Activated T-cell treated with anti-CD3 and anti-CD28 coated beads, Interleukin-2, amount 50 U/mL, for 72 hours (primary cell): ENCODE measurements at places on chromosomes 3 and 15. TPM values are rescaled to one million over a fixed set of nuclear protein-coding genes. Genes with fewer than 3 reads are reported as not detected.

- no peaks in the 10 kb centered on the region for H3K27me3 ChIP-seq
- no peak overlapping the region for H3K4me3 ChIP-seq
- no peaks in the 10 kb centered on the region for H3K4me1 ChIP-seq
- no peak for DNase-seq
- no peak overlapping the region for H3K27ac ChIP-seq
Measured at GRCh38 chr3:61466357-61466756, 95.0 kb upstream of the PTPRG start.

Gene TPRG1
- total RNA-seq, result 25.3 TPM

DNA sequence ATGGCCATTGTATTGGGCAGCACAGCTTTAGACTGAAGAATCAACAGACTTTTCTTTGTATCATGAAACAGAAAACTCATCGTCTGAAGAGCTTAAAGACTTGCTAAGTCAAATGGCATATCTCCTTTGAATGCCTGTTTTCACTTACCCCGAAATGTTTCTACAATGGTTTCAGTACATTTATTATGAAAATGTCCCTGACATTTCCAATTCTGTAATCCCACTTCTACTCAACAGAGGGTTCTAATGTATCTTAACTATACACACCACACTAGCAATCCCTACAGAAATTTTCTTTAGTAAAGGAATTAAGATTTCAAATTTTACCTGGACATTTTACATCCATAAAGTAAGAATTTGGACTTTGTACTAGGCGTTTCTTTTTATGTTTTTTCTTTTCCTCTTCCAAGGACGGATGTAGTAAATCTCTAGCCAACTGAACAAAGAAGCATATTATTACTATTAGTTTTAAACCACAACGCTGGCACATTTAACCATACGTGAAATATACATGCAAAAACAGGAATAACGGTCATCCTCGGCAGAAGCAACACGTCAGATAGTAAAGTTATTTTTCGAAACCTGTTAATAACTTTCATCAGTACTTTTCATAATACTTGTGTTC, 1.1 kb downstream of the RPS27L start:
- peak overlapping the region; percentile 95 for H3K4me3 ChIP-seq
- H3K27me3 ChIP-seq, result no peaks in the 10 kb centered on the region
- H3K36me3 ChIP-seq, result peaks cover 12% of the 10 kb centered on the region
- peaks cover 17% of the 10 kb centered on the region for H3K4me1 ChIP-seq
- DNase-seq, result no peak

- no peak for DNase-seq
- peaks cover 10% of the 10 kb centered on the region for H3K4me1 ChIP-seq
- peaks cover 39% of the 10 kb centered on the region for H3K27me3 ChIP-seq
- no peaks in the 10 kb centered on the region for H3K36me3 ChIP-seq
- no peak overlapping the region for H3K4me3 ChIP-seq
Measured at GRCh38 chr3:24235121-24235520, 259.5 kb downstream of the THRB start.

- H3K27ac ChIP-seq, result no peak overlapping the region
- H3K4me3 ChIP-seq, result no peak overlapping the region
- H3K36me3 ChIP-seq, result no peaks in the 10 kb centered on the region
- H3K27me3 ChIP-seq, result peaks cover 6% of the 10 kb centered on the region
Measured at GRCh38 chr15:80856400-80856799, 77.2 kb downstream of the CEMIP start.

GRCh38 chr15:76987896-76988860, 6.7 kb upstream of the PSTPIP1 start:
- DNase-seq, result peak; percentile 89
- peak overlapping the region; percentile 95 for H3K27ac ChIP-seq
- H3K36me3 ChIP-seq, result no peaks in the 10 kb centered on the region
- H3K4me3 ChIP-seq, result peak overlapping the region; percentile 75

Gene CCDC39
- not detected for total RNA-seq

DNA sequence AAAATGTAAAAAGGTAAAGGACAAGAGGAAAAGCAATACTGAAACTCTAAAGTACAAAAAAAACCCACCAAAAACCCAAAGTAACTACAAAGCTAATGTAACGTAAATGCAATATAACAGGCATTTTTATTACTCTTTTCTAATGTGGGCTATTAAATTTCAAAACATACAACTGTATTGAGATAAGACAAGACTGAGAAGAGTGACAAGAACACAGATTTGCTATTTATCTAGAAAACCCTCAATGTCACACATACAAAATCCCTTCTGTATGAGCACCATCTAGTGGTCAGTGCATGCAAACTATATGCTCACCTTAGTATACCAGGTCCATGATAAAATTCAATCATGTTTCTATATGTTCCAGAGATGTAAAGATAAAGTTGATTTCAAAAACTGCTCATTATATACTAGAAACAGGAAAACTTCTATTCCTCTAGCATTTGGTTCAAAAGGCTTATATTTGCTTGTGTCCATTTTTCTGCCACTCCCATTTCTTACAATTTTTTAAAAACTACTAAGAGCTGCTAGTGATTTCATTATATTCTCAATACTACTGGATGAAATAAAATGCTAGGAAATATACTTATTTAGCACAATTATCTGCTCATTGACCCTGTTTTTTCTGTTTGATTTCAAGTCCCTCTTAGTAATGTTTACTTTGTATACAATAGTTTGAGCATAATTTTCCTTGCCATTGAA, 111.4 kb downstream of the DLG1 start:
- peak; percentile 6 for DNase-seq
- no peaks in the 10 kb centered on the region for H3K27me3 ChIP-seq
- no peaks in the 10 kb centered on the region for H3K36me3 ChIP-seq
- no peak overlapping the region for H3K27ac ChIP-seq
- H3K4me1 ChIP-seq, result peaks cover 25% of the 10 kb centered on the region

GRCh38 chr3:35565048-35565447, 74.3 kb upstream of the ARPP21 start:
- H3K27ac ChIP-seq, result no peak overlapping the region
- H3K27me3 ChIP-seq, result no peaks in the 10 kb centered on the region
- H3K4me1 ChIP-seq, result no peaks in the 10 kb centered on the region
- no peak for DNase-seq
- H3K36me3 ChIP-seq, result no peaks in the 10 kb centered on the region

Gene GNB4
- total RNA-seq, result 0.39 TPM

DNA sequence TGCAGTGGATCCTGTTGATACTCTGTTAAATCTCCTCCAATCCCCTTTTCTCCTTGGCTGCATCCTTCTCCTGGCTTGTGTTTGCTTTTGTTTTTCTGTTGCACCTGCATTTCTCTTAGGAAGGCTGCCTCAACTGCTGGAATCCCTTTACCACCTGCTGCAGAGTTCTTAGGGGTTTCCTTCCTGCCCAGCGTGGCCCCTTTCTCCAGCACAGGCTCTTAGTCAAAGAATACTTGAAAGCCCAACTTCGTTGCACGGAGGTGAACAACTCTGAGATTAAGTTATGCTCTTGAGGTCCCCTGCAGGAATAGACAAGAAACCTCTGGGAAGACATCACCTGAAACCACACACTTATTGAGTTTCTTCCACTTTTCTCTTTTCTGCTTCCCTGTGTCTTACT, 121.6 kb upstream of the GRM7 start:
- H3K27ac ChIP-seq, result no peak overlapping the region
- H3K4me3 ChIP-seq, result no peak overlapping the region
- no peaks in the 10 kb centered on the region for H3K27me3 ChIP-seq
- no peaks in the 10 kb centered on the region for H3K36me3 ChIP-seq
- H3K4me1 ChIP-seq, result no peaks in the 10 kb centered on the region

Gene GCSAM
- total RNA-seq, result 17.8 TPM

Gene SEMA5B
- not detected for total RNA-seq

Gene TNFSF10
- 44.0 TPM for total RNA-seq

- no peaks in the 10 kb centered on the region for H3K4me1 ChIP-seq
- H3K27me3 ChIP-seq, result no peaks in the 10 kb centered on the region
- no peak overlapping the region for H3K27ac ChIP-seq
- DNase-seq, result no peak
- H3K4me3 ChIP-seq, result no peak overlapping the region
Measured at GRCh38 chr15:66126031-66126441, 127.5 kb downstream of the MEGF11 start.
